H1 (cell line): ENCODE measurements at places on chromosomes 1 and 21.
A peak's percentile ranks its signal among the peaks of the same experiment; 100 is the strongest.

DNA sequence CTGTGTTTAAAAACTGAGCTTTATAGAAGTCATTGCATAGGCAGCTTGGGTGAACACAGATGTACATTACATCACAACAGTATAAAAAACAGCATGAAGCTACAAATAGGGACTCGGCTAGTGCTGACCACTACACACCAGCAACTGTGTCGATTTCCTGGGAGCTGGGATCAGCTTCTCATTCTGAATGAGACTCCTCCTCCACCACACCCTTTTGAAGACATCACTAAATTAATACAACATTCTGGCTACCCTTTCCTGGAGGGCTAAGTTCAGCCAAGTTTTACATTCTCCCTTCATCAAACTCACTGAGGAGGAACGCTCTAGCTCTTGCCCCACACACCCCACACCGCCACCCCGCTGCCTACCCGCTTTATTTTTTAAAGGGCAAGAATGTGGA, 102.7 kb downstream of the ERG start:
- DNase-seq: no peak

- no peak for DNase-seq
Observed at GRCh38 chr1:164575356-164575886, 16.4 kb downstream of the PBX1 start.

- DNase-seq: no peak
Observed at GRCh38 chr1:27521336-27521831, 31.4 kb upstream of the WASF2 start.

GRCh38 chr1:173353350-173353749, 123.8 kb upstream of the PRDX6 start:
- no peak for DNase-seq

DNA sequence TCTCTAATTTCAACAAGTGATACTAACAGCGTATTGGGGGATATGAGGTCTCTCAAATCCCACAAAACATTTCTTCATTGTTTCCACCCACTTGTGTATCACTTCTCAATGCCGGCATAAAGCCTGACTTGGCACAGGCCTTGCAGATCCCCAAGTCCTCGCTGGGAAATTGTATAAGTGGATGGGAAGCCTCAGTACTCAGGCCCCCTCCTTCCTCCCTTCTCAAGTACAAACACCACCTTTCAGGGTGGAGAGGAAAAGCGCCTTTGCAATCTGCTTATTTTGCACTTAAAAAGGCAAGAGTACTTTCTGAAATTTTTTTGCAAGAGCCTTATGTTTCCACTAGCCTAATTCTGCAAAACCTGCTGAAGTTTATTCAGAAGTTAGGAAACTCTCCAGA, 25.8 kb upstream of the KLHDC8A start:
- peak; percentile 44 for DNase-seq

DNA sequence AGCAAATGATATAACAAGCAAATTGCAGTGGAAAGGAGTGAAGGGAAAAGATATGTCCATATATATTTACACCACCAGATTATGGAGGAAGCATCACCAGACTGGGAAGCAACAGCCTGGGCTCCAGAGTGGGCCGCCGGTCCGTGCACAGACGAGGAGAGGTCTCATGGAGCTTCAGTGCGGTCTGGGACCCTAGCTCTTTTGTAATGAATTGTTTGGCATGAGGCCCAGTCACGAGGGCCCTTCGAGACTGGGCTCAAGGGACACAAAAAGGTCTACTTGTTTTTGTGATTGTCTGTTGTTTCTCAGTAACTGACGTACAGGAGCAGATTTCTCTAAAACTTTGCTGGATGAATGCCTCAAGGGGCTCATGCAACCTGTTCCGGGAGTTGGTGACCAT, 12.9 kb upstream of the STUM start:
- no peak for DNase-seq

GRCh38 chr1:114771992-114772391, 8.5 kb downstream of the SIKE1 start:
- no peak for DNase-seq

DNA sequence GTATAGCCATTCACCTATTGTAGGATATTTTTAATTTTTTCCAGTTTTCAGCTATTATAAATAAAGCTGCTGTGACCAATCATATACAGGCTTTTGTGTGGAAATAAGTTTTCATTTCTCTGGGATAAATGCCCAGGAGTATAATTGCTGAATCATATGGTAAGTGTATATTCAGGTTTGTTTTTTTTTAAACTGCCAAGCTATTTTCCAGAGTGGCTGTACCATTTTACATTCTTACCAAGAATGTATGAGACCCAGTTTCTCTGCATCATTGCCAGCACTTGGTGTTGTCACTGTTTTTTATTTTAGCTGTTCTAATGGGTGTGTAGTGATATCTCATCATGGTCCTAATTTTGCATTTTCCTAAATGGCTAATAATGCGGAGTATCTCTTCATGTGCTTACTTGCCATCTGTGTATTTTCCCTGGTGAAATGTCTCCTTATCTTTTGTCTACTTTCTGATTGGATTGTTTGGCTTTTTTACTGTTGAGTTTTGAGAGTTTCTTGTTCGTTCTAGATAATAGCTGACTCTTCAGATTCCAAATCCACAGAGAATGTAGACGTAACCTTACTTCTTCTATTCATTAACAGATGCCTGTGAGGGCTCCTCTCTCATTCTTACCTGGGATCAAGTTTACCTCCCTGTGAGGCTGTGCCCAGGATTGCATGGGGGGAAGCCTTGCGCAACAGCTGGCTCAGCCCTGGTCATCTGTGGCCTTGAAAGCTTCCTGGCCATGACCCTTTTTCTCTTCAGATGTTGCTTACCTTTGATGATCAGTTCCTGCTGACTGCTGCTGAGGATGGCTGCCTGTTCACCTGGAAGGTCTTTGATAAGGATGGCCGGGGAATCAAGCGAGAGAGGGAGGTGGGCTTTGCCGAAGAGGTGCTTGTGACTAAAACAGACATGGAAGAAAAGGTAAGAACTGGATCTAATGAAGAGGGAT, 42.6 kb downstream of the CFAP57 start:
- DNase-seq: no peak

DNA sequence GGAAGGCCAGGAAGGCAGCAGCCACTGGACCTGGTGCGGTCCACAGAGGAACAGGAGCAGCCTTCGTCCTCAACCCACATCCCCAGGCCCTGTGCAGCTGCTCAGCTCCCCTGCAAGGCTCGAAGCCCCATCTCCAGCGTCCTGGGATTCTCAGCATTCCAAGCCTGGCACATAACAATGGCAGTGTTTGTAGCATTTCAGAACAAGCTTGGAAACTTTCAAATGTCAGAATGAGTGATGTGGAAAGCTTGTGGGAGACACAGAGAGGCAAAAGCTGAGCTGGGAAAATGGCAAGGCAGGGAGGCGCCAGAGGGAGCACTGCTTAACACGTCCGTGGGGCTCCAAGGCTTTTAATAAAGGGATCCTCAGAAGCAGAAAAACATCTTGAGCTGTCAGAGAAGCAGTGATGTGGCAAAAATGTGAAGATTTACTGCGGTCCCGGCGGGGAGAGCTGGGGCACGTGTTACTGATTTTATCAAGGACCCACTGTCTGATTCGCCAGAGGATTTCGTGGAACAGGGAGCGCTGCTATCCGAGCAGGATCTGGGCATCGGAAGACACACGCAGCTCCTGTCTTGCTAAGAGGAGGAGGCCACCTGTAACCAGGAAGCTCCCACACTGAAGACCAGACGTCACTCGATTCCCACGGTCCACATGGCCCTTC, 38.1 kb downstream of the TOMM20 start:
- DNase-seq: peak; percentile 72

GRCh38 chr1:235979716-235980333, 85.1 kb downstream of the NID1 start:
- DNase-seq: no peak

GRCh38 chr1:21874778-21875547, 62.1 kb downstream of the HSPG2 start:
- no peak for DNase-seq

DNA sequence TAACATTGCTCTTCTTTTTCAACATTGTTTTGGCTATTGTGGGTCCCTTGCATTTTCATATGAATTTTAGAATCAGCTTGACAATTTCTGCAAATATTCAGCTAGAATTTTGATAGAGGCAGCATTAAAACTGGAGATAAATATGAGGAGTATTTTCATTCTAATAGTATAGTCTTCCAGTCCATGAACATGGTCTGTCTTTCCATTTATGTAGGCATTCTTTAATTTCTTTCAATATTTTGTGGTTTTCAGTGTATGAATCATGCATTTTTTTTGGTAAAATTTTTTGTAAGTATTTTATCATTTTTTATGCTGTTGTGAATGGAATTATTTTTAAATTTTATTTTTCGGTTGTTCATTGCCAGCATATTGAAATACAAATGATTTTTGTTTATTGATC, 97.2 kb downstream of the DNAH14 start:
- DNase-seq: no peak

DNA sequence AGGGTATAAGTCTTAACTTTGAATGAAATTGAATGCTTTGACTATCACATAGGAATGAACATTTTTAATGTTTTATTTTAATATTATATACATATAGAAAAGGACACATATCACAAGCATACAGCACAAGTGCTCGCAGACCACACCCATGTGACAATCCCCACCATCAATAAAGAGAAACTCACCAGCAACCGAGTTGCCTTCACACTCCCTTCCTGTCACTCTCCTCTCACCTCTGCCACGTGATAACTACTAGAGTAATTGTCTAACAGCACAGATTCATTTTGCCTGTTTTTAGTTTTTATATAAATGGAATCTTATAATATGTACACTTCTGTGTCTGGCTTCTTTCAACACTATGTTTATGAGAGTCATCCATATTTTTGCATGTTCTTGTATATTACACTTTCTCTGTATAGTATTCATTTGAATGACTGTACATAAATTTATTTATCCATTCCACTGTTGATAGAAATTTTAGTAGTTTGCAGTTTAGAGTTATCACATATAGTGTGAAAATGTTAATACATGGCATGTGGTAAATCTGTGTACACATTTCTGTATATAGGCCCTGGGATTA, 304.9 kb upstream of the DUSP10 start:
- no peak for DNase-seq

GRCh38 chr21:37829447-37829846, 86.8 kb downstream of the KCNJ6 start:
- no peak for DNase-seq

GRCh38 chr1:244084763-244085162, 33.7 kb downstream of the ZBTB18 start:
- DNase-seq: no peak

GRCh38 chr1:161843156-161843555, 77.0 kb downstream of the ATF6 start:
- no peak for DNase-seq
